ENCODE measurements at places on chromosomes 6 and 20. TPM values are rescaled to one million over a fixed set of nuclear protein-coding genes. Genes with fewer than 3 reads are reported as not detected.

The HLA-DPB1 gene
- total RNA-seq = 96.9 TPM

DNA sequence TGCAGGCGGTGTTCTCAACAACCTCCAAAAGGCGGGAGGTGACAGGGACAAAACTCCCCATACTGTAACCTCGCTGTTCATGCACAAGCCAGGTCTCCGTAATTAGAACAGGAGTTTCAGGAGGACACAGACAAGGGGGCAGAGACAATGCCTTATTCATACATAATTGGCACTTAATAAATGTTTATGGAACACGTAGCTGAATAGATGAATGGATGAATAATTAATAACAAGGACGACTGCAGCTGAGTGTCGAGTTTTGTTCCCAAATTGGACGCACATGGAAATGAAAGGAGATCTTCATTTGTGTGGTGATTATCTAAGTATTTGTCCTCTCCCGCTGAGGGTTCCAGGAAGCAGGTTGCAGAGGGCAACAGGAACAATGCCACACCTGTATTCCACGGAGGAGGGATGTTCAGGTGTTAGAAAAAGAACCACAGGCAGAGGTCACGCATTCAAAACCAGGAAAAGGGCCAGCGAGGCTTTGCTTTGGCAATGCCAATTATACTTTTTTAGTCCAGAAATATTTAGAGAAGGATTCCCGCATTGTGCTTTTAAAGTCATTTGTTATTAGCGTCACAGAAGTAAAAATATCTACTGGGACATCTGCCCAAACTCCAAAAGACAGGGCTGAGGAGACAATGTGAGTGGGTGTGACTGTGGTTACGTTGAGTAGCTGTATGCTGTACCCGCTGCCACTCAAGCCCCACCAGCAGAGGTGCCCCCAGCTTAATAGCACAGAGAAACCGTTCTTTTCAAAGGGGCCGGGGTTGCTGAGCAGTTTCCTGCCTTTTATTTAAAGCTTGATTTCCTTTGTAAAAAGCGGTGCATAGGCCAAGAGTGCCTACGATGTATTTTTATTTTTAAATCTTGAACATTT is 123.3 kb downstream of the PXDC1 start:
- no peak for DNase-seq

- DNase-seq = no peak
These were observed 87.1 kb downstream of the BACH2 start for GRCh38 chr6:90209527-90209926.

GRCh38 chr6:150001295-150002008 is 23.9 kb downstream of the RAET1L start:
- no peak for DNase-seq

GRCh38 chr6:4348462-4349112 is 213.2 kb upstream of the ECI2 start:
- DNase-seq = no peak

All from esophagus squamous epithelium (tissue), 5 donors.